ENCODE measurements at places on chromosomes 11 and 22.
A peak's percentile ranks its signal among the peaks of the same experiment; 100 is the strongest.

DNA sequence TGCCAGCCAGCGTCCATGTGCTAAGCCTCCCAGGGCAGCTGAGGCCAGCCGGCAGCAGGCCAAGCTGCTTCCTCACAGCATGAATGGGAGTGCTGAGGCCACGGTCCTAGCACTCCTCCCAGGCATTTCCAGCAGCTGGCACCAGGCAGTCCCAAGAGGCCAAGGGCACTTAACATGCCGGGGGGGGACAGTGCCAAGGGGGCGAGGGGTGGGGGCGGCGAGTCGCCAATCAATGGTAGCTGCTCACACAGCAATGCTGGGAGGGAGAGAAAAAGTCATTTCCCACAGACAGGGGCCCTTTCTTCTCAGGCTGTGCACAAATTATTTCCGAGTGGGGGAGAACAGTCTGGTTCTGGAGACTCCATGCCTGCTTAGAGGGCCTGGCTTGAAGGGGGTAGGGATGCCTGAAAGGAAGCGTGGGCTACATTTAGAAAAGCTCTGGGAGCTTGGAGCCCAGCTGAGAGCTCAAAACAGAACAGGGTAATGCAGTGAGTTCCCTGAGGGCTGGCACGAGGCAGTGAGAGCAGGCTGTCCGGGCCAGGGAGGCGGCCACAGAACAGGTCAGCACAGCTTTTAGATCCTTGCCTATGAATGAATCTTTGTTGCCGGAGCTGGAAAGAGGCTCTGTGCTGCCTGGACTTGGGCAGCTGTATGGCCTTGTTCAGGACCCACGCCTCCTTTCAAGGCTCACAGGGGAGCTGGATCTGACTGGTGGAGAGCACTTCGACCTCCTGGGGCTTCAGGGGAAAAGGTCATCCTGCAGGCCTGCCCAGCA lies 14.4 kb upstream of the TBC1D10A start:
- H3K27ac ChIP-seq, result no peak overlapping the region
- DNase-seq, result no peak
- no peak overlapping the region for H3K4me3 ChIP-seq
- H3K27me3 ChIP-seq, result no peaks in the 10 kb centered on the region
- no peaks in the 10 kb centered on the region for H3K4me1 ChIP-seq
- peaks cover 32% of the 10 kb centered on the region for H3K36me3 ChIP-seq

DNA sequence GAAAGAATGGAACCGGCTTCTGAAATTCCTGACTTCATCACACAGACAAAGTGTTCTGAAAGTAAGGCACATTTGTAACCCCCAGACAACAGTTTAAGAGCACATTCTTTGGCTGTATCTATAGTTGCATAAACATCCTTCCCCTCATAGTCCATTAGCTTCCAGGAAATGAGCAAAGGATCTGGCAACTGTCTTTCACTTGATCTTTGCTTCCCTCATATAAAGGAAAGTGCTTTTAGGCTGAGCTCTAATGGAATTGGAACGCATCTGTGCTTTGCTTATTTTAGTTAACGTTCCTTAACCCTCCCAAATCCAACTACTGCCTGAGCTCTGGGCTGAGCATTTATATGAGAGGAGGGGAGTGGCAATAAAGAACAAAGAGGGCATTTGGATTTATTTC lies 76.9 kb upstream of the API5 start:
- H3K4me1 ChIP-seq, result no peaks in the 10 kb centered on the region
- no peaks in the 10 kb centered on the region for H3K36me3 ChIP-seq
- no peak overlapping the region for H3K4me3 ChIP-seq
- peaks cover 4% of the 10 kb centered on the region for H3K27me3 ChIP-seq
- DNase-seq, result no peak
- H3K27ac ChIP-seq, result no peak overlapping the region

GRCh38 chr11:131666006-131666405 lies 295.6 kb downstream of the NTM start:
- no peak for DNase-seq
- H3K27ac ChIP-seq, result no peak overlapping the region
- no peaks in the 10 kb centered on the region for H3K27me3 ChIP-seq
- peaks cover 3% of the 10 kb centered on the region for H3K4me1 ChIP-seq
- H3K4me3 ChIP-seq, result no peak overlapping the region

- H3K27ac ChIP-seq, result no peak overlapping the region
- peaks cover 8% of the 10 kb centered on the region for H3K36me3 ChIP-seq
- DNase-seq, result no peak
- peaks cover 28% of the 10 kb centered on the region for H3K4me1 ChIP-seq
- H3K27me3 ChIP-seq, result no peaks in the 10 kb centered on the region
Observed at GRCh38 chr11:57709802-57710367, 2.1 kb downstream of the MED19 start.

- no peak overlapping the region for H3K4me3 ChIP-seq
- DNase-seq, result no peak
- H3K36me3 ChIP-seq, result peaks cover 41% of the 10 kb centered on the region
- no peaks in the 10 kb centered on the region for H3K27me3 ChIP-seq
- H3K27ac ChIP-seq, result no peak overlapping the region
Observed at GRCh38 chr11:2477254-2477653, 32.4 kb downstream of the KCNQ1 start.

- H3K27me3 ChIP-seq, result no peaks in the 10 kb centered on the region
- peak within 1 kb of the TSS; percentile 89 for H3K27ac ChIP-seq
- peak within 1 kb of the TSS; percentile 90 for H3K4me3 ChIP-seq
- peaks cover 26% of the 10 kb centered on the region for H3K4me1 ChIP-seq
- H3K36me3 ChIP-seq, result peaks cover 6% of the 10 kb centered on the region
Observed at GRCh38 chr11:5684646-5685362, at the start of gene TRIM5. Gene TRIM5 (minus strand): TSS chr11:5685074. CDS start chr11:5680177, 4,897 bp downstream.

DNA sequence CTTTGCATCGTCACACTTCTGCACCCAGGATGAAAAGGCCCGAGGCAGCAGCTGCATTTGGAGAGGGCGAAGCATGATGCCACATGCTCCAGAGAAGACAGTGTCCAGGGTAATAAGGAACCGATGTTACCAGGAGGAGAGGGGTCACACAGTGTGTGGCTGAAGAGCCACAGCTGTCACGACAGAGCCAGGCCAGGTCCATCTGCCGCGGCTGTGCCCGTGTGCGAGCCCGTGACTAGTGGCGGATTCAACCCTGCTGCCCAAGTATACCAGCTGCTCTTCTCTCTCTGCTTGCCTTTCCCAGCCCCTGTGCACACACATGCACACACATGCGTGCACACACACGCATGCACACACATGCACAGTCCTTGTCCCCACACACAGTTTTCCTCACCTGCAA lies 1432.5 kb downstream of the BRD1 start:
- H3K4me1 ChIP-seq, result no peaks in the 10 kb centered on the region
- no peaks in the 10 kb centered on the region for H3K36me3 ChIP-seq
- H3K27ac ChIP-seq, result no peak overlapping the region
- DNase-seq, result no peak
- peaks cover 4% of the 10 kb centered on the region for H3K27me3 ChIP-seq

GRCh38 chr11:6614446-6614845 lies 2.4 kb upstream of the TAF10 start:
- H3K27ac ChIP-seq, result no peak overlapping the region
- H3K27me3 ChIP-seq, result no peaks in the 10 kb centered on the region
- peaks cover 25% of the 10 kb centered on the region for H3K4me1 ChIP-seq

DNA sequence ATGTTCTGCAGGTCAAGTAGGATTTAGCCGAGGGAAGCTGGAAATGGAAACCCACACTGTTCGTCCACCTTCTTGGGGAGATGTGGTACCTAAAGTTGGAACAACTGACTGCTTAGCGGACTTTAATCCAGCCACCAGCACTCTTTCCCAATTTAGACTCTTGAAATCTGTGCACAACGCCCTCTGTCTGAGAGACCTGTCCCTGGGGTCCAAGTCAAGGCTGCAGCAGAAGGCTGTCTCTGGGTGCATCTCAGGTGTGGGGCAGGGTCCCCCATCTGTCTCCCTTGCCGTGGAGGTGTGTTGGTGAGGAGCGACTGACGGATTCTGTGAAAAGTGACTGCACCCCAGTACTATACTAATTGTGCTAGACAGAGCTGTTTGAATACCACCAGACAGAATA lies 168.2 kb upstream of the CADM1 start:
- DNase-seq, result no peak
- no peaks in the 10 kb centered on the region for H3K36me3 ChIP-seq
- H3K4me3 ChIP-seq, result no peak overlapping the region
- peaks cover 5% of the 10 kb centered on the region for H3K27me3 ChIP-seq

DNA sequence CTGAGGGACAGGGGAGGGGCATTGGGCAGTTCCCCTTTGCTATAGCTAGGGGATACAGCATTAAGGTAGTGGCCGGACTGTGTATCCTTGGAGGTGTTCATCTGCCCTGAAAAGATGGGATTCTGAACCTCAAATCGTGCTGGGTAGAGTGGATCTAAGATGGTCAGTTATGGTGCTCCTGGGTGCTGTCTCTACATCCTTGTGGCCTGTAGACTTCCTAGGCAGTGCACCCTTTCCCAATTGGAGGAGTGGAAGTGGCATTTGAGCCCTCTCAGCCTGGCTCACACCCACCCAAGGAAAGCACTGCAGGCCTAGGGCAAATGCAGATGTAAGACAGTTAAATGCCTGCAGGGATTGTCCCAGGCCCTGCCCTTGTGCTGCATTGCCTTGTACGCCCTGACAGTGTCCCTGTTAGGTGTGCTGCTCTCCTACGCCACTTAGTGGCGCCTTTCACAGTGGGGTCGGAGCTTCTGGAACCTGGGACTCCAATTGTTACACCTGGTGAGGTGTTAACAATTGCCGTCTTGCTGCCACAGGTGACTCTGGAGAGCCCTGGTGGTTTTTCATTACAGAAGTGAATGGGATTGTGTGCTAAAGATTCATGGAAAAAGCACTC lies 35.0 kb downstream of the PPFIBP2 start:
- H3K27me3 ChIP-seq, result no peaks in the 10 kb centered on the region
- peak overlapping the region; percentile 40 for H3K27ac ChIP-seq
- H3K4me3 ChIP-seq, result no peak overlapping the region

DNA sequence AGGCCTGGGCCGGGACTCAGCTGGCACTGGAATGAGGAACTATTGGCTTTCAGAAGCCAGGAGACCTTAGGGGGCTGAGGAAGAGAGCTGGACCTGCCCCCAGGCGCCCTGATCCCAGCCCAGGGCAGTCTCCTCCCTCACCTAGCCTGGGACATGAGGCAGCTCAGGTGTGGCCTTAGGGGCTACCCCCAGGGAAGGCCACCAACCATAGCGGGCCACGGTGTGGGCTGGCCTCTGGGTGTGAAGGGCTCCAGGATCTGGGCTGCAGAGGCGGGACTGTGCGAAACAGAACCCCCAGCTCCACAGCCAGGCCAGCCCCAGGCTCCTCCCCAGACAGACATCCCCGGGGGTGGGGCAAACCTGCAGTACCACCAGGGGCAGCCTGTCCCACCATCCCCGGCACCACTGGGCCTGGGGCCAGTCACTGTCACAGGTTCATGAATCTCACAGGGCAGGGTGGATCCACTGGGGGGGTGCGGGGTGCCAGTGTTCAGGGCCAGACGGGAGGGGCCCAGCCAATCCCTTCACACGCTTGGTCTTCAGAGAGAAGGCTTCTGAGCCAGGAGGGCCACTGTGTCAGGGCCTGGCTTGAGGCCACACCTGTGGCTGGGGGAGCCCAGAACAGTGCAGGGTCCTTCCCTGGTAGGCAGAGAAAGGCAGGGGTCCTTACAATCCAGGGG lies 3.5 kb downstream of the PLXNB2 start:
- H3K4me3 ChIP-seq, result peak overlapping the region; percentile 60
- H3K27me3 ChIP-seq, result peaks cover under 1% of the 10 kb centered on the region
- H3K27ac ChIP-seq, result peak overlapping the region; percentile 29
- peak; percentile 51 for DNase-seq
- no peaks in the 10 kb centered on the region for H3K36me3 ChIP-seq
- peaks cover 50% of the 10 kb centered on the region for H3K4me1 ChIP-seq

- DNase-seq, result peak; percentile 88
- peak within 1 kb of the TSS; percentile 97 for H3K4me3 ChIP-seq
- H3K27me3 ChIP-seq, result no peaks in the 10 kb centered on the region
Observed at GRCh38 chr11:33161120-33162005, at the start of gene CSTF3. Gene CSTF3 (minus strand): TSS chr11:33161480. CDS start chr11:33161325, 155 bp downstream.

DNA sequence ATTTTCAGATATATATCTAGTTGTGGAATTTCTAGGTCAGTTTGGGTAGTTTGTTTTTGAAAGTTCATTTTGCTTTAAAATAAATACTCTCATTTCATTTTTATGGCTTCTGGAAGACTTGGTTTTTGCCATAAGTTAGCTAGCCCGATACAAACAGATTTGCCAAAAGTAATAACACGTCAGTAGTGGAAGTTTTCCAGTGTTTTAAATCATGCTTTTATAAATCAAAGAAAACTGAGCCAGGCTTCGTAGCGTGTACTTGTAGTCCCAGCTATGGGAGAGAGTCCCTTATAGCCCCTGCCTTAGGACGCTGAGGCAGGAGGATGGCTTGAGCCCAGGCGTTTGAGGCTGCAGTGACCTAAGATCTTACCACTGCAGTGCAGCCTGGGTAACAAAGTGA lies 21.7 kb upstream of the MICALL1 start:
- H3K27ac ChIP-seq, result peak overlapping the region; percentile 54
- no peaks in the 10 kb centered on the region for H3K27me3 ChIP-seq
- peaks cover 20% of the 10 kb centered on the region for H3K36me3 ChIP-seq
- H3K4me1 ChIP-seq, result peaks cover 4% of the 10 kb centered on the region
- H3K4me3 ChIP-seq, result no peak overlapping the region

DNA sequence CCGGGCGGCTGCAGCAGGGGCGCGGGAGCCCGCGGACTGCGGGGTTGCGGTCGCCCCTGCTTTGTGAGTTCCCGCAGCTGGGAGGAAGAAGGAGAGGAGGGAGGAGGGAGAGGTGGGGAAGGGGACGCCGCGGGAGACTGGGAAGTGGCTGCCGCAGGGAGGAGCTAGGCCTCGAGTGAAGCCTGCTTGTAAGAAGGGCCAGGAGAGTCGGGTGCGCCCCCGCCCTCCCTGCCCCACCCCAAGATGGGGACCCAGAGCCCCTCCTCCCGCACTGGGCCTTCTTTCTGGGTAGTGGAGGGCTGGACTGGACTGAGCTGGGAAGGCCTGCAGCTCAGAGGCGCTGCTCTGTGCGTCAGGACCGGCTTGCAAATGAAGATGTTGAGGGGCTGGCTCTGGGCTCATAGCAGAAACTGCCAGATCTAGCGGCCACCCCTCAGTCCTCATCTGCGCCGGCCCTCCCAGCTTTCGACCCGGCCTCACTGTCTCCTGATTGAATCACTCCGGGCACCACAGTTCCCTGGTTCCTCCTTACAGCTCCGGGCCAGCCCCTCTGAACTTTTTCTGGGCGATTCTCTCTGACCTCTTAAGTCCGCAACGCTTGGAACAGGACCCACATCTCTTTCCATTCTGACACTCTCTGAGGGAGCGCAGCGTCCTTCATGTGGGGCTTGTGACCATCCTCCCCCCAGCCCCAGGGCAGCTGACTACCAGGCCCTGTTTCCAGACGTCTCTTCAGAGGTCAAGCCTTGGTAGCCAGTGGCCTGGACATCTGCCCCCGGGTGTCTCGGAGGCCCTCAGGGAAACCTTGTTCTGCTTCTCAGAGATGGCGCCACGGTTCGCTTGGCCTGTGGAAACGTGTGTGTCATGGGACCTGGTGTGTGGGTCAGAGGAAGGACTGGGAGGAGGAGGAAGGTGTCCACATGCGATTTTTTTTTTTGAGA lies 21.9 kb downstream of the SERPINH1 start:
- H3K27me3 ChIP-seq, result peaks cover 13% of the 10 kb centered on the region
- H3K4me3 ChIP-seq, result peak overlapping the region; percentile 80
- peaks cover 16% of the 10 kb centered on the region for H3K4me1 ChIP-seq
- H3K27ac ChIP-seq, result no peak overlapping the region
- DNase-seq, result no peak

Measured in memory B cell (primary cell).